Glomerular endothelial cell (primary cell): ENCODE measurements at places on chromosomes 7 and 10. TPM values are rescaled to one million over a fixed set of nuclear protein-coding genes. Genes with fewer than 3 reads are reported as not detected.

PNLIPRP2 gene
- not detected in 2 replicates for total RNA-seq

SFRP5 gene
- total RNA-seq, result not detected in 2 replicates

AKR1C3 gene
- total RNA-seq, result 0.63 and 3.6 TPM in 2 replicates

GIMAP8 gene
- total RNA-seq, result 16.7 and 26.0 TPM in 2 replicates

TMEM26 gene
- 1.7 and 2.9 TPM in 2 replicates for total RNA-seq

SDK1 gene
- 1.5 and 2.3 TPM in 2 replicates for total RNA-seq

TMEM273 gene
- total RNA-seq, result 6.5 and 11.6 TPM in 2 replicates

ZPBP gene
- total RNA-seq, result not detected in 2 replicates

- DNase-seq, result no peak
These were observed at the start of gene WASL for GRCh38 chr7:123748734-123749536. TSS of gene WASL (minus strand) at chr7:123749003. CDS start at chr7:123748734, 269 bp downstream.

GRCh38 chr7:2707481-2707880, 19.5 kb downstream of the AMZ1 start:
- no peak for DNase-seq

DNA sequence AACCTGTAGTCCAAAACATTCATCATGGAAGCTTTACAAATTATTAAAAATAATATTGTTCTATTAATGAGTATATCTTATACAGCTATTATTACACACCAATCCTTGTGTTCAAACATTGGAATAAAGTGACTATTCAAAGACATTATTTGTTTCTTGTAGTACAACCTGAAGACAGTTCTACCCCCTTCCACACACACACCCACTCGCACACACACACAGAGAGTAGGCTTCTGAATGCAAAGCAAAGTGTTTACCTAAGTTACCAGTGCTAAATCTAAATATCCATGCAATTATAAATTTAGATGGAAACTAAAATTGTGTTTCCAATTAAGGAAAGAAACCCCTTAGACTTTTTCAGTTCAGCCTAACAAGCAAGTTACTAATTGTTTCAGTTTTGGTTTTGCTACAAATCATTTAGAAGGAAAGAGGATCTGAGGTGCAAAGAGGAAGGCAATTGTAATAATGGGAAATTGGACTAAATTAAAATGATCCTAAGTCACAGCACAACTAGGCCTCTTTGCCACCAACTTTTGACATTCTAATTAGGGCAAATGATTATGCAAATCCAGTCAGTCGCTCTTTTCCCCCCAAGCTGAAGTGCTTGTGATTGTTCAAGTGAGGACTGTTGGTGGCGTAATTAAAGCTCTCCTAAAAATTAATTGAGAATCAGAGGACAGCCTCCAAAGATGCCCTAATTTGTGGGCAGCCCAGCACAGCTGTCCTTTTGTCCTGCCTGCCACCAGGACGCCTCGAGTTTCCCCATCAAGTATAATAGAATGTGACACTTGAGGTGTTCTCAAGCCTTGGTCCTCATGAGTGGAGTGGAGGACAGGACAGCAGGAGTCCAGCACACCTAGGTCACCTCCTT, 19.9 kb upstream of the ATOH7 start:
- DNase-seq, result no peak

GRCh38 chr7:84982199-84982598, 204.7 kb downstream of the SEMA3D start:
- DNase-seq, result no peak

GRCh38 chr7:45456747-45457524, 117.2 kb upstream of the ADCY1 start:
- DNase-seq, result no peak

- peak; percentile 3 for DNase-seq
These were observed 381.8 kb upstream of the FZD8 start for GRCh38 chr10:36023939-36024338.

DNA sequence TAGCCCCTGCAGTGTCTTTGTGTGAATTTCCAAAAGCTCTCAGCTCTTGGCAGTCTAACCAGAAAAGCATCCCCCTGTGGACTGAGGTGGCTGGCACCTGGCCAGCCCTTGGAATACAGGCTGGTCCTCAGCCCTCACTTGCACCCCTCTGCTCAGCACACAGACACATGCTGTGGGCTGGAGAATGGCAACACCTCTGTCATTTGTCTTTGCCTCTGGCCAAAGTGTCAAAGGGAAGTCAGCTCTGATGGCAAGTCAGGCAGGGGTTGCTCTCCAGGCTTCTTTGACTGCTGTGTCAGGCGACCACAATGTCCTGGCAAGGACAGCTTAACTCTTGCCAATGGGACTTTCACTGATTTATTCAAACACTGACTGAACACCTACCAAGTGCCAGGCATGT, 724.8 kb downstream of the INHBA start:
- no peak for DNase-seq

DNA sequence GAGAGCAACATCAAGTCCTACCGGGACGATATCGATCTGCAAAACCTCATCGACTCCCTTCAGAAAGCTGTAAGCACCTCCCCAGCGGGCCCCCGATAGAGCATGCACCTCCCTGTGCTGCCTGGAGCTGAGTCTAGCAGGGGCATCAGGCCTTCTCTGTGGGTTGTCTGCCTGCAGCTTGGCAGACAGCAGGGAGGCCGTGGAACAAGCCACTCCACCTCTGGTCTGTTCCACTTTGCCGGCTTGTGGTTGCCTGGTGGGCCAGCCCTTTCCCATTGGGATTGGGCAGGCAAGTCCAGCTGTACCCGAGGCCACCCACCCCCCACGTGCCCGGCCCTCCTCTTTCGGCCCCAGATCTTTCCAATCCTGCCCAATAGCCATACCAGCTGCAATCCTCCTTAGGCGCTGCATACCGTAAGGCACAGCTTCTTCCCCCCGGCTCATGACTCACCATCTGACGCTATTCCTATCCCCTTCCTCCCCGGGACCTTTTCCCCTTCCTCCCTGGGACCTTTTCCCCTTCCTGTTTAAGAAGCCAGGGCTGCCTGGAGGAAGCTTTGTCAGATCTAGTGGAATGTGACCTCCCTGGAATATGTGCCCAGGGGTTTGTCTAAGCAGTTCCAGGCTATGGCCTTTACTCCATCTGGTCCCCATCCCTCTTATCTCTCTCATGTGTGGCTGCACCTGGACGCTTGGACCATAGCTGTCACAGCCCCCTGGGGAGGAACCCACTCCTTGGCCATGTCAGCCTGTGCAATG, 28.1 kb upstream of the SH2D4B start:
- peak; percentile 96 for DNase-seq

- no peak for DNase-seq
These were observed 138.1 kb upstream of the UNC5B start for GRCh38 chr10:71074176-71074755.

DNA sequence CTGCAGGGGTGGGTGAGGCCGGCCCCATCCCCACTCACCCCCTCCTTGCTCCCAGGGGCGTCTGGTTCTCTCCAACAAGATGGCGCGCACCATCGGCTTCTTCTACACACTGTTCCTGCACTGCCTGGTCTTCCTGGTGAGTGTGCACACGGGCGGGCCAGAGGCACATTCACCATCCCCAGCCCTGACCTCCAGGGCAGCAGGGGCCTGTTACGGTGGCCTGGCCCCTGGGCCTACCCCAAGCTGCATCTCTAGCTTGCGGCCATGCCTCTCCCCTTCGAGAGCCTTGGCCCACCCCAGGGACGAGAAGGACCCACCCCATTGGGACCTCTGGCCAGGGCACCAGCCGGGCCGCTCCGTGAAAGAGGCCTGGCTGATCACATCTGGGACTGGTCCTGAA, 4.9 kb upstream of the SH2B2 start:
- DNase-seq, result no peak

GRCh38 chr7:158742065-158742821, 37.6 kb upstream of the NCAPG2 start:
- no peak for DNase-seq

GRCh38 chr10:124614003-124614659, 130.0 kb downstream of the FAM53B start:
- no peak for DNase-seq

GRCh38 chr7:11847336-11847735, 15.3 kb upstream of the THSD7A start:
- DNase-seq, result no peak

- no peak for DNase-seq
These were observed 400.1 kb downstream of the TNS3 start for GRCh38 chr7:47181746-47182361.

DNA sequence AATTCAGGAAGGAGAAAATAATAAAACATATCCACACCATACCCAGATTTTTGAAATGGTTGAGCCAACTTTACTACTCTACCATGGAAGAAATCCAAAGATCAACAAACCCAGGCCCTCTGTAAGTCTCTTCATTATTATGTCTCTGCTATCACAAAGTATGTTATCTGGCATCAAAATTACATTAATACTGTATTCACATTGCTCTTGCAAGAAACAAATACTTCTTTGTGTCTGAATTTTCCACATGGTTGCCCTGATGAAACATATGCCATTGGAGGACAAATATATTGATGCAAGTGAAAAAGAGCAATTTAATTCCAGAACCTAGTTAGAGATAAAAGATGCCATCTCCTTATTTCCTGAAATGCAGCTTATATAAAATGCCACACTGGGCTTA, 204.0 kb downstream of the FZD1 start:
- DNase-seq, result no peak

DNA sequence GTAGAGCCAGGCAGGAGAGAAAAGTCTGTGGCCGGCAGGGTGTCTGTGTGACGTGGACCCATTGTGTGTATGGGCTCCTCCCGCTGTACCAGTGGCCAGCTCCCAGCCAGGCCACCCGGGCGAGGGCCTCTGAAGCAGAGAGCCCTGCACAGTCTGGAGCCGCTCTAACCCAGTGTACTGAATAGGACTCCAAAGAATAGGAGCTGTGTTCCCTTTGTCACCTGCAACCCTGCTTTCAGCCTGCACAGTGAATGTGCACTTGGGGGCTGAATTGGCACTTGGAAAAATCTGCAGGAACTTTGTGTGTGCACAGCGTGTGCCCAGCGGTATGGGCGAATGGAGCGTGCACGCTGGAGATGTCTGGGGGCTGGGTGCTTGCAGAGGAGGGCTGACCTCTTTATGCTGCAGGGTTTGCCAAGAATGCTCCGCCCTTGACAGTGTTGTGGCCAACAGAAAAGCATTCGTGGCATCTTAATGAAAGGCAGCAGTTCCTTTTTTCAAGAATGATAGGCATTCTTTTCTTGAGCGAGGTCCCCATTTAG, 216.2 kb downstream of the AUTS2 start:
- no peak for DNase-seq

DNA sequence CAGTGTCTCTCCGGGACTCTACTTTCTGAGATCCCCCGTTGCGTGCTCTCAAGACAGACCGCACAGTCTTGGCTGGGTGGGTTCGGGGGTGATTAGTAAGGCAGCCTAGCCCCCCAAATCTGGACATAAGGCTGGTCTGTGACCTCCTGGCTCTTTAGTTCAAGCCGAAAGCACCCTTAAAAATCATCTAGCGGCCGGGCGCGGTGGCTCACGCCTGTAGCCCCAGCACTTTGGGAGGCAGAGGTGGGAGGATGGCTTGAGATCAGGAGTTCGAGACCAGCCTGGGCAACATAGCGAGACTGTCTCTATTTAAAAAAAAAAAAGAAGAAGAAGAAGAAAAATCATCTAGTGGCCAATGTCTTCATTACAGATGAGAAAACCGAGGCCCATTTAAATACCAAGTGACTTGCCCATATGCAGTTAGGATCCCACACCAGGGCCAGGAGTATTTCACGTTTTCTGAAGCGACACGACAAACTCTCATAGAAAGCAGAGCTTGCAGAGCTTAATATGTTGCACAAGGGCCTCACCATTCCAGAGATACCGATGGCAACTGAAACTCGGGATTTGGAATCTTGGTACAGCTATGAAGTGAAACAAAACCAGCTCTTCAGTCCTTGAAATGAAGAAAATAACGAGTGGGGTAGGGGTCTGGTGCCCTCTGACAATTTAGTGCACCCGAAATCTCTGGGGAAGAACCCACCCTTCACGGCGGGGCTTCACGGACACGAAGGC, 703 bp upstream of the HILPDA start:
- no peak for DNase-seq

DNA sequence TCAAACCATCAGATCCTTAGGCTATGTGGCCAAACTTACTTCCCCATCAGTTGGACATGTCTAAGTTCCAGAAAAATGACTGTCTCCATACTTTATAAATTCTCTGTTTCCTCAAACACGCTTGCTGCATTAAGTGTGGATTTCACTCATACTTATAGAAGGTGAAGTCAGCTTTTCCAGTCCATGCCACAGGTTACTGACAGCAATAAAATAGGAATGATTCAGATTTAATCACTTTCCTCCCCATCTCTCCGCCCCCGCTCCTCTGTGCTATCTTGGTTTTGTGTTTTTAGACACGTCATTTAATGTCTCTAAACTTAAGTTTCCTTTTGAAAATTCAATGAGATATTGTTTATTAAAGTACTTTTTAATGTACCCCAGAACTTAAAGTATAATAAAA, 1098.0 kb upstream of the C7orf33 start:
- DNase-seq, result no peak

- DNase-seq, result no peak
These were observed 144.1 kb downstream of the HERPUD2 start for GRCh38 chr7:35550831-35551230.

GRCh38 chr7:99102809-99103690, 40.9 kb downstream of the SMURF1 start:
- DNase-seq, result peak; percentile 16

GRCh38 chr7:28988810-28989209, 30.7 kb upstream of the TRIL start:
- DNase-seq, result no peak

- DNase-seq, result no peak
These were observed 27.5 kb upstream of the NAMPT start for GRCh38 chr7:106312099-106312871.

GRCh38 chr10:59047957-59048618, 128.4 kb upstream of the PHYHIPL start:
- no peak for DNase-seq

DNA sequence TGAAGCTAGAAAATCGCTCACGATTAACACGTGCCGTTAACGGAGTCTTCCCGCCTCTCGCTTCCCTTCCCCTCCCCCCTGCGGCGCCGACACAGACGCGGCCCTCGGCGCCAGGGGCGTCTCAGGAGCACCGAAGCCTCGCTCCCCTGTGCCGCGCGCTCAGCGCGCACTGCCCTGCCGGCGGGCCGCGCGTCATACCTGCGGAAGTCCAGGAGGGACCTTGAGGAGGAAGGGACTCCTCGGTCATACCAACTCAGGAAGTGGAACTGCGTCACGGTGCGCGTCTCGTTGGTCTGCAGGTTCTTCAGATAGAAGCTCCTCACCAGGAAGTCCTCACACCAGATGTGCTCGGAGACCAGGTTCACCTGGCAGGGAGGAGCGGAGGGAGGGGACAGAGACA, 239.6 kb downstream of the DNAJB6 start:
- DNase-seq, result no peak

GRCh38 chr10:33790521-33791271, 456.2 kb upstream of the NRP1 start:
- DNase-seq, result no peak
